Activated CD8-positive, alpha-beta T cell treated with anti-CD3 and anti-CD28 coated beads for 36 hours (primary cell): ENCODE measurements at places on chromosomes 6 and 20.
A peak's percentile ranks its signal among the peaks of the same experiment; 100 is the strongest.

GRCh38 chr6:155222506-155222905 lies 41.3 kb upstream of the CLDN20 start:
- DNase-seq = no peak

GRCh38 chr20:46746956-46747526 lies 37.6 kb downstream of the SLC2A10 start:
- DNase-seq = no peak

DNA sequence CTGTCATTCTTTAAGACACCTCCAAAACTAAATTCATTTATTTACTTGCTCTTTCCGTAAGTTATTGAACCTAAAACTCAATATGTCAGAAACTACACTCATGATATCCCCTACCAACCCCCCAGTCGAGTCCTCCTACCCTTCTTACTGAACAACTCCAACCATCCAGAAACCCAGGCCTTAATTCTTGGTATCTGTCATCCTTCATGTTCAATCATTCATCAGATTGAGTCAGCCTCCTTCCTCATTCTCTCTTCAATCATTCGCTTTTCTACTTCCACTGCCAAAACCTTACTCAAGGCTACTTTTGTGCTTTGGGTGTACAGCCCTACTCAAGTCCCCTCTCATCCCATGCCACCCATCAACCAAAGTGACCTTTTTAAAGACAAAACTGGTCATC lies 95.7 kb downstream of the SMLR1 start:
- DNase-seq = no peak

DNA sequence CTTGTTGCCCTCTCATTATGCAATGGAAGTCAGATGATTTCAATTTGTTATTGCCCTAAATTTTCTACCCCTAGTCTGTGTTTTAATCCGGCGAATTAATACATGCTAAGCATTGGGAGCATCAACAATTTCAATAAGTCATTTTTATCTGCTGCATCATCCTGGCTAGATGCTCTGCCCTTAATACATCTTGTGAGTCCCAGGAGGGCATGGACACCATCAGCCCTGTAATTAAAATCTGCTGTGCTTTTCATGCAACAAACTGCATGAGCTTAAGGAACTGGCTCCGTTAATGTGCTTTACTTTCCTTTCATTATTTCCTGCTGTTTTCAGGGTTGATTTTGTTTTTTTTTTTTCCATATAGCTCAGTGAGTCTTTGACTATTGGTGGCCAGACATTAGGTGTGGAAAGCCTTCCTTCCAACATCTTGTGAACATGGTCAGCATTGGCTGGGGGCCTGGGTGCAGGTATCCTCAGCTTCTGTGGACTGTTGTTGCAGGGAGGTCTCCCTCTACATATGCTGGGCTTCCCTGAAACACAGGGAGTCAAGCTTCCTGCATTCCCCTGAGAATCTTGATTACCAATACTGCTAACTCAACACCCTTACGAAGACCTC lies 8.5 kb upstream of the PBOV1 start:
- no peak for DNase-seq

GRCh38 chr6:30741789-30742315 lies 635 bp downstream of the FLOT1 start:
- DNase-seq = peak; percentile 34

GRCh38 chr20:51489611-51490010 lies 52.9 kb downstream of the NFATC2 start:
- no peak for DNase-seq

GRCh38 chr6:43274916-43275597 lies 23.0 kb upstream of the SLC22A7 start:
- DNase-seq = peak; percentile 53

GRCh38 chr6:87541744-87542143 lies 48.0 kb downstream of the RARS2 start:
- no peak for DNase-seq

GRCh38 chr6:148565930-148566663 lies 180.7 kb upstream of the UST start:
- peak; percentile 63 for DNase-seq

DNA sequence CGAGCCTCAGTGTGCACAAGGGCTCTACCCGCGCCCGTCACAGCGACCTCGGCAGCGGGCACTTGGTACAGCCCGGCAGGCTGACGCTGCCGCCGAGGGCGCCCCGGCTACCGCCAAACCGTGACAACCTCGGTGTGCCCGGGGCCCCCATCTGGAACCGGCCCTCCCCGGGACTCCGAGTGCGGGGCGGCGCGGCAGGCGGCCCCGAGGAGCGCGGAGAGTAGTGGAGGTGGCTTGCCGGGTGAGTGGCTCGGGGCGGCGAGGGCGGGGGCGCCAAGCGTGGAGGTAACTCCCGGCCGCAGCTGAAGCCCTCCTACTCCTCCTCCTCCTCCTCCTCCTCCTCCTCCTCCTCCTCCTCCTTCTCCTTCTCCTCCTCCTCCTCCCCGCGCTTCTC lies at the start of gene ISM1:
Gene ISM1 (plus strand): TSS at position 371 of the 394 bp plus-strand sequence. CDS start 503 bp downstream, outside the sequence.
- DNase-seq = peak; percentile 50

- DNase-seq = peak; percentile 48
Measured at GRCh38 chr6:137493218-137494038, 766 bp downstream of the OLIG3 start.

- DNase-seq = no peak
Measured at GRCh38 chr6:132005178-132005577, 54.0 kb upstream of the CCN2 start.

DNA sequence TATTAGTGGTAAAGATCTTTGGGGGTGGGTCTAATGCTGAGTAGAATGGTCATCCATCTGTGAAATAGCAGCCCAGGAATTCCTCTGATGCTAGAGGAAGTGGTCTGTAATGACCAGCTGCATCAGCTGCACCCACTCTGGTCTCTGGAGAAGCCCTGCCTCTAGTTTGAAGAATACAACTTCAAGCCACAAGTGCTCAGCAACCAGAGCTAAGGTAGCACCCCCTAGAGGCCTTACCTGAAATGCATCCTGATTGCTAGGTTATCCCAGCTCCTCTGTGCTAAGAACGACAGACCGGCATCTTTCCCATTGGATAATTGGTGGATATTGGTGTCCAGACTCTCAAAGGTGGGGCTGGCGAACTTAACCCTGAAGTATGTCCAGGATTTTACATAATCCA lies 58.2 kb downstream of the DNAH8 start:
- peak; percentile 35 for DNase-seq

DNA sequence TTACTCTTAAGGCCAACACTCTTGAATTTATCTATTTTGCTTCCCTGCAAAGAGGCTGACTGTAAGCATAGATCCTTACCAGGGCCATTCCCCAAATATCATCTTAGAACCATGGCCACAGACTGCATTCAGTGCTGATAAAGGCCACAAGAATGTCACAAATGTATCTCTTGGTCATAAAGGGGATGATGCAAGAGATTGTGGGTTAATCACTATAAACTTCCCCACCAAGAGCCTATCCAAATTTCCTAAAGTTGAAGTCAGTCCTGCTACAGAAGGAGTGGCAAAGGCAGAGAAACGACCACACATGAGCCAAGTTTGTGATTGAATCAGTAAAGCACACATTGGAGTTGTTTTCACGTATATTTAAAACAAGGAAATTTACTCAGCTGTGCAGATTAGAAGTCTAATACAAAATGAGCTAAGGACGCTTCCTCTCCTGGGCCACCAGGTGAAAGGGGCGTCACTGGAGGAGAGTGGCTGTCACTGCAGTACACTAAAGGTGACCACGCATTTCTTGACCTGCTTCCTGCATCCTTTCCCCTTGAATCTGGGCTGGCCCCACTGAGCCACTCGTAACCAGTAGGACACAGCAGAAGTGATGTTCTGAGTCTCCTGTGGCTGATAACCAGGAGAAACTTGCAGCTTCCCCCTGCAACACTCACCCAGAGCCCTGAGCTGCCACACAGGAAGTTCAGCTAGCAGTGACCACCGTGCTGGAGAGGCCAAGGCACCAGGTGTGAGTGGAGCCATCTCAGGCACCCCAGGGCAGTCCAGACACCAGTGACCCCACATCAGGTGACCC lies 181.9 kb downstream of the SYNDIG1 start:
- no peak for DNase-seq

- DNase-seq = no peak
Measured at GRCh38 chr20:19419396-19419795, 207.0 kb downstream of the SLC24A3 start.

GRCh38 chr6:139490482-139490881 lies 116.0 kb upstream of the CITED2 start:
- DNase-seq = peak; percentile 29

GRCh38 chr6:113146878-113147277 lies 710.3 kb upstream of the MARCKS start:
- DNase-seq = no peak

GRCh38 chr6:73011945-73012344 lies 213.4 kb downstream of the KHDC1L start:
- DNase-seq = no peak

DNA sequence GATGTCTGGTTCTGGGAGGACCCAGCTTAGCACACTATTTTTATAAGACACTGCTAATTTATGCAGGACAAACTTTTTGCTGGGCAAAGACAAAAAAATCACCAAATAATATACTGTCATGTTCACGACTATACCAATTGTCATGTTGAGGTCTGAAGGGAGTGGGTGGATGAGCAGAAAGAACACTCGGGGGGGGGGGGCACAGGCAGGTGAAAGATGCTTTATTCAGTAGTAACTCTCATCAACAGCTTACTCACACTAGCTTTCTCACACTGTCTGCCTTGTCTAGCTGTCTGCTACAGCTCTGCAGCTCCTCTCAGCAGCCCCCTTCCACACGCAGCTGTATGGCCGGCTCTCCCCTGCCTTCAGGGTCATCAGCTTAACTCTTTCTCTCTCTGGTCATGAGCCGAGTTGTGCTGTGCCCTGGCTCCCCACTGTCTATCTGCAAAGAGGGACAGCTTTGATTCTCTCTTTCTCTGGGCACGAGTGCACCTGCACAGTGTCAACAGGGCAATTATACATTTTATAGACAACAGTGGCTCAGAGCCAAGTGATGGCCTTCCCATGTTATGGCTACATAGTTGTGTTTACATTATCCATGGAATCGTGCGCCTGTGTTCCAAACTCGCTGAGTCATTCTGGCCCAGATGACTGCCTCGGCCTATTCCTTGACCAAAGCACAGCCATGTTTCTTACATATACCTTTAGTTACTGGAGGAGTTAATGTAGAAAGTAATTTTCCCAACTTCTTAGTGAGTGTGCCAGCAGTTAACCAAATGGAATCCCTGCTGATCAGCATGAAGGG lies 187.7 kb upstream of the PRSS16 start:
- no peak for DNase-seq
